ENCODE measurements at places on chromosomes 4 and X. TPM values are rescaled to one million over a fixed set of nuclear protein-coding genes. Genes with fewer than 3 reads are reported as not detected.

The FGFBP1 gene
- total RNA-seq = not detected

The SPRY1 gene
- 6.4 TPM for total RNA-seq

The GPR50 gene
- total RNA-seq = not detected

The GPRASP1 gene
- 0.54 TPM for total RNA-seq

GRCh38 chr4:185504098-185505047 is 30.9 kb downstream of the PDLIM3 start:
- no peaks in the 10 kb centered on the region for H3K36me3 ChIP-seq
- no peaks in the 10 kb centered on the region for H3K27me3 ChIP-seq
- no peak overlapping the region for H3K27ac ChIP-seq
- DNase-seq = peak; percentile 48
- no peaks in the 10 kb centered on the region for H3K4me1 ChIP-seq

DNA sequence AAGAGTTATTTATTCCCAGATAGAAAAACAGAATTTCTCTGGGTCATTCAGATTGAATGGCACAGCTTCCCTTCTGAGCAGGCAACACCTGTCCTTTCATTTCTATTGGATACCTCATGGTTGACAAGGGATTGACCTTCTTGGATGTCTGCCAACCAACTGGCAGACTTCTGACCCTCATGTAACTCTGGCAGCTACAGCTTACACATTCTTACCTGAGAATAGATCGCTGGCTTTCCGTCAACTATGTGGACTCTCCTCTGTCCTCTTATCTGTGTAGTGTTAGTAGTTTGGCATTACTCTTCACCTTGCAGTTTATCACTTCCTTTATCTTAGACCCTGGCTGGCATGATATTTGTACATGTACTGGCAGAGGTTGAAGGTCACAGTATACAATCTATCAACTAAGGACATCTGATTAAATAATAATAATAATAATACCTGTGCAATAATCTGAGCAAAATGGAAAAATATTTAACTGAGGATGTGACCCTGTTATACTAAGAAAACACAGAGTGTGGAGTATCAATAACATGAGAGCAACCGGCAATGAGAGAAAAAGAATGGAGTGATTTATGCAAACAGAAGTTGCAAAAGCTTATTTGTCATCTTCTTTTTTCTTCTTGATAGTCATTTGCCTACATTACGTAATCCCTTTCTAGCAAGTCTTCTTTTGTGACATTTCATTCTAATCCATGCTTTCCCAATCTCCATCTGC is 1118.2 kb downstream of the ARAP2 start:
- H3K27ac ChIP-seq = no peak overlapping the region
- no peak for DNase-seq
- no peaks in the 10 kb centered on the region for H3K36me3 ChIP-seq
- H3K4me1 ChIP-seq = no peaks in the 10 kb centered on the region
- no peaks in the 10 kb centered on the region for H3K27me3 ChIP-seq

The TMLHE gene
- total RNA-seq = 5.9 TPM

DNA sequence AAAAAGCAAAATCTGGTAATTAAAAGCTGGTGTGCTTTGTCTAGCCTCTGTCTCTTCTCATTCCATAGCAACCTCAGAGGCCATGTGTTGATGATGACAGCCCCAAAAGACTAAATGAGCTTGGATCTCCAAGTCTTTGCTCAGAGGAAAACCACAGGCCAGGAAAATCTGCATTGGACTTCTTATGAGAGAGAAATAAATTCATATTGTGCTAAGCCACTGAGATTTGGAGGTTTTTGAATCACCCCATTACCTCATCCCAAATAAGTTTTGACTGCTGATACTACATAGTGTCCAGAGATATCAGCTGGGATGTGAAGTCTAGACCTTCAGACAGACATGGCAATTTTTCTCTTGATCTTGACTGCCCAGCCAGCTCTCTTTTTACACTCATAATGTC is 178.6 kb upstream of the DIPK2B start:
- no peaks in the 10 kb centered on the region for H3K27me3 ChIP-seq
- no peak overlapping the region for H3K4me3 ChIP-seq
- no peaks in the 10 kb centered on the region for H3K4me1 ChIP-seq
- no peak for DNase-seq
- no peaks in the 10 kb centered on the region for H3K36me3 ChIP-seq
- no peak overlapping the region for H3K27ac ChIP-seq

The DRD5 gene
- not detected for total RNA-seq

- H3K4me3 ChIP-seq = no peak overlapping the region
- H3K36me3 ChIP-seq = no peaks in the 10 kb centered on the region
- no peak overlapping the region for H3K27ac ChIP-seq
- H3K4me1 ChIP-seq = no peaks in the 10 kb centered on the region
- no peak for DNase-seq
These were observed 9.1 kb downstream of the ARHGAP36 start for GRCh38 chrX:131067216-131067615.

GRCh38 chr4:181970366-181970765 is 272.8 kb upstream of the TENM3 start:
- H3K27me3 ChIP-seq = no peaks in the 10 kb centered on the region
- no peaks in the 10 kb centered on the region for H3K36me3 ChIP-seq
- H3K27ac ChIP-seq = no peak overlapping the region

DNA sequence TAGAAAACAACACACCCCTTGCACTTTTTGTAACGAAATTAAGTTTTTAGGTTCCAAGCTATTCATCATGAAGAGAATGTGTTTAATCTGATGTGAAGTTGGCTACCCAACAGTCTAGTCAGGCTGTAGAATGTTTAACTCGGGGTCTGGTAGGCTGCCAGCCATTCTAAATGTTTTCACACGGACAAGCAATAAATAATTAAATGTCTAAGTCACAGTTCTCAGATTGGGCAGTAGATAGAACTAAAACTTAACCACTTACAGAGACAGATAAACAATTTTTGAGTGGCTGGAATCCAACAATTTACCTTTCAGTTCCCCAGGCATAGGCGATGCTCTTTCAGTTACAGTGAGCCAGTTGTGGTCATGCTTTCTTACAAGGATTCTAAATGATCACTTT is 66.5 kb downstream of the CHIC2 start:
- no peaks in the 10 kb centered on the region for H3K27me3 ChIP-seq
- no peaks in the 10 kb centered on the region for H3K4me1 ChIP-seq
- H3K27ac ChIP-seq = no peak overlapping the region

Measured in GM23248 (cell line).